ENCODE measurements at places on chromosomes 12 and 14.

- no peak for DNase-seq
These were observed 34.1 kb downstream of the SMUG1 start for GRCh38 chr12:54154681-54155186.

GRCh38 chr14:73105727-73106126, 30.6 kb upstream of the PSEN1 start:
- no peak for DNase-seq

GRCh38 chr14:101227611-101228594, 324.4 kb upstream of the RTL1 start:
- DNase-seq: no peak

DNA sequence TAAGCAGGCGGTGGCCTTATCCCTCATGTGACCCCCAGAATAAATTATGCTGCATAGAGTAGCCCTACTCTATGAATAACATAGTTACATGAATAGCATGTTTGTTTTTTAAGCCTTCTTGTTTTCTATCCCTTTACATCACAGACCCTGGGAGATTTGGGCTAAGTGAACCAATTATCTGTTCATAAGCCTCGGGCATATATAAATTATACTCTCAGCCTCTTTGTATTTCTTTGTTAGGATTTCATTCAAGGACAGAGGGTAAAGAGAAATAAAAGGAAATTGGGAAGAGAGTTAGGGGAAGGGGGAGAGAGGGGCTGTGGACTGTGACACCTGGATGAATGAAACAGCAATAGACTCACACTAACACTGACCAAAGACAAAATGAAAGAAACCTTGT, 35.3 kb upstream of the RTRAF start:
- DNase-seq: no peak

- no peak for DNase-seq
These were observed 100.5 kb downstream of the SLC38A4 start for GRCh38 chr12:46725332-46725731.

GRCh38 chr12:41419131-41419893, 231.2 kb downstream of the PDZRN4 start:
- DNase-seq: no peak

DNA sequence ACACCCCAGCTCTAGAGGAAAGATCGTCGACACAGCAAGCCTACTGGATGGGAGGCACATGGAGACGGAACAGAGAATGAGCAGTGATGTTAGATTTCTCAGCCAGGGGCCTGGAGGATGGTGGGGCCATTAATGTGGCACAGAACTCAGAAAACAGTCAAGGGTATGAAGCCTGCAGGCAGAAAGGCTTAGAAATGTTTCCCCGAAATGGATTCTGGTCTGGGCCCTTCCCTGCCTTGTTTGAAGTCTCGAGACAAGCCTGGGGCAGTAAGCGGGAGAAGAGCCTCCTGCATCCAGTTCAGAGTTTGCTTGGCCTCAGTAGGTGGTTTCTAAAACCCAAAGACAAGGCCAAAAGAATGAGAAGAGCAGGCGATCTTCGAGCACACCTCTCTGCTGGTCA, 158.4 kb downstream of the NTF3 start:
- DNase-seq: no peak

GRCh38 chr12:8829125-8829518, 6.7 kb downstream of the A2ML1 start:
- DNase-seq: no peak

GRCh38 chr12:95583933-95584332, 32.7 kb upstream of the USP44 start:
- DNase-seq: no peak

- DNase-seq: no peak
These were observed 19.6 kb downstream of the TC2N start for GRCh38 chr14:91847693-91848092.

DNA sequence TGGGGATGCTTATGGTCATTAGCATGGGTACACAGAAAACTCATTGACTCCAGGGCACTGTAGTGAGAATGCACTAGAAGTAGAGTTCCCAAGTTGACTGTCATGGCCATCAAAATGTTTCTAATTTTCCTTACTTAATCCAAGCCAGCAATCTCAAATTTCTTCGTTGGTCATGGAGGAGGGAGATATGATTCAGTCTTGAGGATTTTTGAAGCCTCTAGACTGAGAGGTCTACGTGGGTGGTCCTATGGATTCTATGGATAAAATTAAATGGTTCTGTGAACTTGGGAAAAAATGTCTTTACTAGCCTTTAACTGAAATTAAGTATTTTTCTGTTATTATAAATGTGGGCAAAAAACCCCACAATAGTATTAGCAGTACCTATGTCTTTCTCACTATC, 508.5 kb downstream of the FUT8 start:
- no peak for DNase-seq

DNA sequence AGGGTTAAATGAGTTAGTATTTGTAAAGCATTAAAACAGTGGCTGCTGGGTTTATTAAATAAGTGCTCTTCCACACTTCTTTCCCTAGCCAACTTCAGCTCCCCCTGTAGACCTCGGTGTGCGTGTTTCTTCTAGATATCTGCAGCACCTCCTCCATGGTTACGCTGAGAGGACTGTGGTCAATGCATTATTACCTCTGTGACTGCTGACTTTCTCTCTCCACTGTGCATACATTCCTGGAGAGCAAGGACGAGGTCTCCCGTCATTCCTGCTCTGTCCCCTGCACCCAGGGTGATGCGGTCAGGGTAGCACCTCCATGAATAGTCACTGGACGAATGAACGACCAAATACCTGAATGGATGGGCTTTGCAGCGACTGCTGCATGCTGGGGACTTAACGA, 44.6 kb downstream of the ZFP36L1 start:
- no peak for DNase-seq

- DNase-seq: no peak
These were observed 132.5 kb downstream of the FOXN3 start for GRCh38 chr14:89284333-89285058.

DNA sequence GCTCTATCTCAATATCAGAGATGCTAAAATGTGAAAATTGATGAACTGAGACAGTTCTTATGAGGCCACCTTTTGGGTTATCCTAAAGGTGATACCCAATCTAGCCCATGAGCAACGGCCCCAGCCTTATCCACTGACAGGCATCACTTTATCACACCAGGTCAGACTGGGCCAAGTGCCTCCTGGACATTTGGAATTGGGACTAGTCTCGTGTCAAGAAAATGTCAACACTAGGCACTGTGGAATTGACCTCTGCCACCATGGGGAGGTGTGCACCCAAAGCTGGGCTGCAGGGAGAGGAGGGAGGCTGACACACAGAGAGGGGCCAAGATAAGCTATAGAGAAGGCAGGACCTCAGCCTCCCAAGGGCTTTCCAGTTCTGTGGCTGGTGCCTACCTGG, 78.5 kb upstream of the ZFP36L1 start:
- no peak for DNase-seq

- DNase-seq: no peak
These were observed 35.8 kb downstream of the IL31 start for GRCh38 chr12:122138181-122138580.

- no peak for DNase-seq
These were observed 3.8 kb downstream of the PGF start for GRCh38 chr14:74951443-74952179.

DNA sequence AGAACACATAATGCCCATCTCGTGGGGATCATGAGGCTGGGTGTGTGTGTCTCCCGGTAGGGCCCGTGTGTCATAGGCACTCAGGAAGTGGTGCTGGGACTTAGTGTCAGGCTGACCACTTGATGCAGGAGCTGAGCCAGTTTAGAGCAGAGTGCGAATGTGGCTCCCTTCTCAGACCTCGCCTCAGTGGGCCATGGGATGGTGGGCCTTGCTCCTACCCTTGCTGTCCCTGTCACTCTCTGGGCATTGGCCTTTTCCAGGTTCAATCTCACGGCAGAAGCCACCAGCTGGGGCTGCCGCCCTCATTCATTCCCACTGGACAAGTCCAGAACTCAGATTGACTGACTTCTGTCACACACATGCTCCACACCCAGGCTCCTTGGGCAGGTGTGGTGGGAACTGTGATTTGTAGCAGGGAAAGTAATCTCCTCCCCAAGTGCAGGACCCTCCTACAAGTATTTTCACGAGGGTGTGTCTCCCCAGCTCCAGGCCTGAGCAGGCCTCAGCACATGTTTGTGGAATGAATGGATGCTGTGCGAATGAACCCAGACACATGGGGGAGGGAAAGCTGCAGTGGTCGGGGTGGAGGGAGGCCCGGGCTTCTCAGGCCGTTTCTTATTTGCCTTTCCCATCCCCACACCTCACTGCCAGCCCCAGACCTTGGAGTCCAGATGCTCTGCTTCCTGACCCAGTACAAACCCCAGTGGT, 54.9 kb downstream of the BEGAIN start:
- no peak for DNase-seq

GRCh38 chr14:106500571-106500970, 974.2 kb downstream of the TMEM121 start:
- no peak for DNase-seq

DNA sequence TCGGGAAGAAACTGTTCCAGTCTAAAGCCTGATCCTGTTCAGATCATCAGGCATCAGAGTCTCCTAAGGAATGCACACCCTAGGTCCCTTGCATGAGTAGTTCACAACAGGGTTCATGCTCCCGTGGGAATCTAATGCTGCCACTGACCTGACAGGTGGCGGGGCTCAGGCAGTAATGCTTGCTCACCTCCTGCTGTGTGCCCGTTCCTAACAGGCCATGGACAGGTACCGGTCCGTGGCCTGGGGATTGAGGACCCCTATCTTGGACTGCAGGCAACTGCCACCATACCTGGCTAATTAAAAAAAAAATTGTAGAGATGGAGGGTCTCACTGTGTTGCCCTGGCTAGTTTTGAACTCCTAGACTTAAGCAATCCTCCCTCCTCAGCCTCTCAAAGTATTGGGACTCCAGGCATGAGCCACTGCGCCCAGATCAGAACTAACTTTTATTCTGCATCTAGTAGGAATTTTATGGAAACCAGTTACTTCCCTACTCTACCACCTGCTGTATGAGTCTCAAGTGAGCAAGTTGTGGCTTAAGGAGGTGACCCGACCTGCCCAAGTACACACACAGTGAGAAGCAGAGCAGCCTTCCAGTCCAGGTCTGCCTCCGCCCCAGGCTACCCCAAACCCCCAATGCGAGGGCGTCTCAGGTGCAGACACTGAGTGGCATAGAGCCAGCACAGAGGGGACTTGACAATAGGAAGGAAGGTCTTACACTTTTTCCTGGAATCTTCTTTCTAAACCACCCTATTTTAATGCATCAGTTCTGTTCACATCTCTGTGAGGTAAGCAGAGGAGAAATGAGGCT, 2.5 kb upstream of the PAPLN start:
- no peak for DNase-seq

GRCh38 chr14:104203071-104203425, 64.7 kb downstream of the KIF26A start:
- DNase-seq: no peak

DNA sequence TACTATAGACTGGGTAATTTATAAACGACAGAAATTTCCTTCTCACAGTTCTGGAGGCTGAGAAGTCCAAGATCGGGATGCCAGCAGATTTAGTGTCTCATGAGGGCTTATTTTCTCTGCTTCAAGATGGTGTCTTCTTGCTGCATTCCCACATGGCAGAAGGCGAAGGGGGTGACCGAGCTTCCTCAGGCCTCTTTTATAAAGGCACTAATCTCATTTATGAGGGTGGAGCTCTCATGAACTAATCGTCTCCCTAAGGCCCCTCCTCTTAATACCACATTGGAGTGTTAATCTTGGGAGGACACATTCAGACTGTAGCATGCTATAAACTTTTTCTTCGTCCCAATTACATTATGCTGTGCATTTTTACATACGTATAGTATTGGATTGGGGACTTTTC, 200.4 kb upstream of the ARHGAP5 start:
- DNase-seq: no peak

DNA sequence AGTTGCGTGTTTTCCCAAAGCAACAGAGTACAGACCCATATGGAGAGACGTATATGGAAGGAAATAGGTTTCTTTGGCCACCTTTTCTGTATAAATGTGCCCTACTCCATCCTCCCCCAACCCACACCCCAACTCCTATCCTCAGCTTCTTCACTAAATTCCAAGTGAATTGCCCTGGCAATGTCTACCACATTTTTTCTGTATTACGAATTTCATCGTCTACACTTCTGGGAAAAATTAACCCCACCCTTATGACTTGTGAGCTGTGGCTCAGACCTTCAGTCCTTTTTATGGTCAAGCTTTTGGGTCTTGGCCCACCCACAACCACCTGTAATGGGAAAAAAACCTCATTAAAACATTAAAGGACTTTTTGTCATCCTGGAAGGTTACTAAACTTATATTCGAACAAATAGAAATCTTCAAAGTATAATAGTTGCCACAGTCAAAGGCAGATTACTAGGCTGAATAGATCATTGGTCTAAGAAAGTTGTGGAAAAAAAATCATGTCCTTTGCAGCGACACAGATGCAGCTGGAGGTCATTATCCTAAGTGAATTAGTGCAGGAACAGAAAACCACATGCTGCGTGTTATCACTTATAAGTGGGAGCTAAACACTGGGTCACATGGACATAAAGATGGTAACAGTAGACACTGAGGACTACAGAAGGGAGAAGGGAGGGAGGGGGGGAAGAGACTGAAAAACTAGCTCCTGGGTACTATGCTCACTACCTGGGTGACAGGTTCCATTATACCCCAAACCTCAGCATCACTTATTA, 15.7 kb upstream of the NFKBIA start:
- no peak for DNase-seq

DNA sequence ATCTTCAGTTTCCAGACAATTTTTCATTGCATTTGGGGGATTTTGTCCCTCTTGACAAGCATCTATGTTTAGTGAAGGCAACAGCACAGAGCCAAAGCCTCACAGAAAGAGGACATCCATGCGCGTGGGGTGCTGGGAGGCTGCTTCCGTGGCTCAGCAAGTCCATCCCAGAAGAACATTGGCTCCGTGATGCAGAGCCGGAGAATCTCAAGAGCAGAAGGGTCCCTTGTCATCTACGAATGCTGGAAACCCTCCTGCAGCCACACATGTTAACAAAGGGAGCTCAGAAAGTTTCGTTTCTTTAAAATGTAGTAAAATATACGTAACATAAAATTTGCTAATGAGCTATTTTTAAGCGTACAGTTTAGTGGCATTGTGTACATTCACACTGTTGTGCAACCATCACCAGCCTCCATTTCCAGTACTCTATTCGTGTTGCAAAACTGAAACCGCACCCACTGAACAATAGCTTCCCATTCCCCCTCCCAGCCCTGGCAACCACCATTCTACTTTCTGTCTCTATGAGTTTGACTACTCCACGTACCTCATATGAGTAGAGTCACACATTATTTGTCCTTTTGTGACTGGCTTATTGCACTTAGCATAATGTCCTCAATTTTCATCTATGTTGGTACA, 185.9 kb downstream of the TTC7B start:
- DNase-seq: no peak

DNA sequence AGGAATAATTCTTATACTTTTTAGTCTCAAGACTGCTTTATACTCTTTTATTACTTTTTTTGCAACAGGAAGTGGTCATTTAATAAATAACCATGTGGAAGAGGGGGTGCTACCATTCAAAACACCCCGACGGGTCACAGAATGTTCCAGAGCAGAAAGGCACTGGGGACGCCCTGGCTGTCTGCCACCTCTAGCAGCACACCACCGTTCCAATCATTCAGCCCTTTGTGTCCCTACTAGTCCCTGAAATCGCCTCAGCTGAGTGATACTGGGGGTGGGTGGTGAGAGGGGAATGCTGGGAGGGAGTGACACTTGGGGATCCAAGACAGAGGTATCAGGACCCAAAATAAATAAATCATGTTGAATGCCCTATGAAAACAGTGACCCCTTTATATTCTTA, 52.4 kb downstream of the MON2 start:
- no peak for DNase-seq
